ENCODE measurements at places on chromosomes 12 and 14.

DNA sequence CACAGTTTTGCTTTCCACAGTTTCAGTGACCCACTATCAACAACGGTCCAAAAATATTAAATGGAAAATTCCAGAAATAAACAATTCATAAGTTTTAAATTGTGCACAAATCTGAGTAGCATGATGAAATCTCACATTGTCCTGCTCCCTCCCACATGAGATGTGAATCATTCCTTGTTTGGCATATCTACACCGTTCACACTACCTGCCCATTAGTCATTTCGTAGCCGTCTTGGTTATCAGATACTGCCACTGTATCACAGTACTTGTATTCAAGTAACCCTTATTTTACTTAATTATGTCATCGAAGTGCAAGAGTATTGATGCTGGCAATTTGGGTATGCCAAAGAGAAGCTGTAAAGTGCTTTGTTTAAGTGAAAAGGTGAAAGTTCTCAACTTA, 145.3 kb downstream of the SLC5A8 start:
- DNase-seq: no peak

DNA sequence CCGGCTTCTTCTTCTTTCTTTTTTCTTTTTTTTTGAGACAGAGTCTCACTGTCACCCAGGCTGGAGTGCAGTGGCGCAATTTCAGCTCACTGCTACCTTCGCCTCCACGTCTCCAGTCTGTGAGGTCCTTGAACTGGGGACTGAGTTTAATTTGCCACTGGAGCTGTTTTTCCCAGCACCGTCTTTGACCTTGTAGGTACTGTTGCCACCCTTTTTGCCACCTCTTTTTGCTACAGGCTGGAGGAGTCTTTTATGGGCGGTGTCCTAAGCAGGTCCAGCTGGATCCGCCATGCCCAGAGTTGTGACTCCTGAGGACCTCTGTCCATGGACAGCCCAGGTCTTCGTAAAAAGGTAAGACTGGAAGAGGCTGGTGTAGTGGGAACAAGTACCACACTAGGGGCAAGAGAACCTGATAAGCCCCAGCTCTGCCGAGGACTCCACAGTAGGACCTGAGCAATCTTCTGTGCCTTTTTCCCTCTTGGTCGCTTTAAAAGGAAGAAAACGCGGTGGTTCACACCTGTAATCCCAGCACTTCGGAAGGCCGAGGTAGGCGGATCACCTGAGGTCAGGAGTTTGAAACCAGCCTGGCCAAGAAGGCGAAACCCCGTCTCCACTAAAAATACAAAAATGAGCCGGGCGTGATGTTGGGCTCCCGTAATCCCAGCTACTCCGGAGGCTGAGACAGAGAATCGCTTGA, 946 bp downstream of the RNU4-2 start:
- no peak for DNase-seq

GRCh38 chr12:77133566-77133965, 68.2 kb upstream of the E2F7 start:
- peak; percentile 41 for DNase-seq

DNA sequence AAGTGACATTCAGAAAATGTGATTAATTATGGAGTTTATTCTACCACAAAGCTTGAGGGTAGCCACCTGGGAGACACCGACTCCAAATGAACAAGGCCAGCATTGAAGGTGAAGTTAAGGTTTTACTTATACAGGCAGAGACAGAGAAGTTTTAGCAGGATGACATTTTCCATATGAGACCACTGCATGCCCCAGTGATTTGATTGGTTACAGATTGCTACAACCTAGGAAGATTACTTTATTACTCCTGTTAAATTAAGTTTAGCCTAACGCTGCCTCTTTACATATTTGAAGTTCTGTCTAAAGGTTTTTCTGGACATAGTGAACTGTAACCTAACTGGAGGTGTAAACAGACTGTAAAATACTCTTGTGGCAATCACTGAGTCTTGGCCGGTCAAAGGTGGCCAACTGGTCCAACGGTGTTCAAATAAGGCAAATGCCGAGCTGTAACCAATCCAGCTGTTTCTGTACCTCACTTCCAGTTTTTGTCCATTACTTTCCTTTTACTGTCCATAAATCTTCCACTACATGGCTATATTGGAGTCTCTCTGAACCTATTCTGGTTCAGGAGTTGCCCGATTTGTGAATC, 57.2 kb downstream of the RIN3 start:
- DNase-seq: no peak

- DNase-seq: no peak
These were observed 21.7 kb downstream of the SNRNP35 start for GRCh38 chr12:123479442-123480180.

GRCh38 chr12:22037947-22038346, 8.1 kb upstream of the CMAS start:
- no peak for DNase-seq

- DNase-seq: peak; percentile 55
These were observed 116.5 kb downstream of the GPHN start for GRCh38 chr14:66624336-66624937.

- DNase-seq: peak; percentile 60
These were observed 9.4 kb upstream of the GPR68 start for GRCh38 chr14:91253795-91254323.

- peak; percentile 87 for DNase-seq
These were observed 30.2 kb upstream of the CIPC start for GRCh38 chr14:77067632-77068516.

DNA sequence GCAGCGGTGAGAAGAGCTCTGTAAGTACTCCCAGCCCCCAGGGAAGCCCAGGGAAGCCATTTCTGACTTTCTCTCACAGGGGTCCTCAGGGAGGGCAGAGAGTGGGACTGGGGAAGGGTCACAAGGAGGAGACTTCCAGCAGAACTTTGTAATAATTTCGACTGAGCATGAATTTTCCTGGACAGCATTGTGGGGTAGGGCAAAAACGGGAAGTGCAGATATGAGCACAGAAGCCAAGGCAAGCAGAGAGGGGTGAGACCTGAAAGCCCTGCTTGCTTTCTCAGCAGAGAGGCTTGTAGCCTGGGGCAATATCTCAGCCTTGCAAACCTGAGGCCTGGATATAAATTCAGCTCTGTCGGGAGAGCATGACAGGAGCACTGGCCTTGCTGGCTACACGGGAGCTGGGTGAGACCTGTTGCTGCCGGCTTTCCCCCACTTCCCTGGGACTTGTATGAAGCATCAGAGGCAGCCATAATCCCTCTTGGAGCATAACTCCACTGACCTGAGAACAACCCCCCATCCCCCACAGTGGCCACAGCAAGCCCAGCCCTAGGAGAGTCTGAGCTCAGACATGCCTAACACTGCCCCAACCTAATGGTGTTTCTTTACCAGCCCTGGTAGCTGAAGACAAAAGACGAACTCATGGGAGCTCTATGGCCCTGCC, 9.8 kb upstream of the IQSEC3 start:
- no peak for DNase-seq

DNA sequence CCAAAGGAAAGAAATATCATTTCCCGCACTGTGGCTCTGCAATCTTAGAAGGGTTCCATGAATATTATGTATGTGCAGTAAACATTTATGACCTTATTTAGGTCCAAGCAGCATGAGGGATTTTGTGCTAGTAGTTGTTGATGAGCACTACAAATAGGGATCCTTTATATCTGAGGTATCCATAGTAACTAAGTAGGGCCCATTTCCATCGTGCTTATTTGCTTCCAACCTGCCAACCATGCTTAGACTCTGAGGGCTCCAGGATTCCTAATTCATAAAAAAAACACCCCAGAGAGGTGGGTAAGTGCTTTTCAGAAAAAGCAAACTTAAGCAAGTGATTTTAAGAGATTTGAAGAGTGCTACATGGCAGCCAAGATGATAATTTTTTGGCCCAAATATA, 39.7 kb downstream of the HMGA2 start:
- no peak for DNase-seq

DNA sequence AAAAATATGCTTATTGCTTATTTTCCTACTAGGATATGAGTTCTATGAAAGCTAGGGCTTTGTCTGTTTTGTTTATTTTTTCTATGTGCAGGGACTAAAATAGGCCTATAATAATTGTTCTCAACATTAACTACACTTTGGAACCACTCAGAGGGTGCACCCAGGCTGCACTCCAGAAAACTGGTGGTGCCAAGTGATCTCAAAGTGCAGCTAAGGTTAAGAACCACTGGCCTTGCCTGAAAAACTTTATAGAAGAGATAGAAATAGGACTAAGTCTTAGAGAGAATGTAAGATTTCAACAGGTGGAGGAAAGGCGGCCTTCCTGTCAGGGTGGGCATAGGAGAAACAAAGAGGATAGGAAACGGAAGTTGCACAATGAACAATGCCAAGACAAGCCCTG, 37.7 kb upstream of the NR1H4 start:
- no peak for DNase-seq

DNA sequence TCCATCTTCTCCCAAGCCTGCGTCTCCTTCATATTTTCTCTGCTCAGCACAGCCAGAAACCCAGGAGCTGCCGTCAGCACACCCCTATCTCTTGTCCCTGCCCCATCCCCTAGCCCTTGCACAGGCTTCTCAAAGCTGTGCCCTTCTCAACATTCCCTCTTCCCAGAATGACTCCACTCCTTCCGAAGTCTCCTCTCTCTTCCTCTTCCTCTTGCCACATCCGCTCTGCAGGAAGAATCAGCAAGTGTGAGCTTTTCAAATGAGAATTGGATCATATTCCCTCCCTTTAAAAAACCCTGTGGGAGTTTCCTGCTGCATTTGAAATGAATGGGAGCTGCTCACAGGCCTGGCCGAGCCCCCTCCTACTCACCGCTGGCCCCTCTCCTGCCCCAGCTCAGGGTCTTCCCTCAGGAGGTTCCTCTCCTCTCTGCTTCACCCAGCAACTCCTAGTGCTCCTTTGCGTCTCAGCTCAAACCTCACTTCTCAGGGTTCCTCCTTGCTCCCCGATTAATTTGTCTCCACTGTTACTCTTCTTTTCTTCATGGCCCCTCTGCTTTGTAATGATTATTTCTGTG, 528.5 kb upstream of the CCDC196 start:
- no peak for DNase-seq

DNA sequence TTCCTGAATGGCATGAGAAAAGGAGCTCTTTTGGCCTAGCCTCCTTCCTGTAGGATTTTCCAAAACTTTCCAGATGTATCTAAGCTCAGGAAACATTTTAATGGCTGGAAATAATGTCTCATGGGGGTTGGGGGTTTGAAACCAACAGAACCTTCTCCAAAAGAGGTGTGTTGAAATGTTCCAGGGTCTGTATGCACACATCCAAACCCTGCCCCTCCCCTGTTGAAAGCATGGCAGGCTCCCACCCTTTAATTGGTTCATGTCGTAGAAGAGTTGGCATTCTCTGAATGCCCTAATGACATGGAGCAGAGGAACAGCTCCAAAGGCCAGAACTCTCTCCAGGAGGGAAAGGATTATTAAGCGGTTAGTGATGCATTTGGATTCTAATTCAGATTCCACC, 353.2 kb downstream of the ZFP36L1 start:
- no peak for DNase-seq

DNA sequence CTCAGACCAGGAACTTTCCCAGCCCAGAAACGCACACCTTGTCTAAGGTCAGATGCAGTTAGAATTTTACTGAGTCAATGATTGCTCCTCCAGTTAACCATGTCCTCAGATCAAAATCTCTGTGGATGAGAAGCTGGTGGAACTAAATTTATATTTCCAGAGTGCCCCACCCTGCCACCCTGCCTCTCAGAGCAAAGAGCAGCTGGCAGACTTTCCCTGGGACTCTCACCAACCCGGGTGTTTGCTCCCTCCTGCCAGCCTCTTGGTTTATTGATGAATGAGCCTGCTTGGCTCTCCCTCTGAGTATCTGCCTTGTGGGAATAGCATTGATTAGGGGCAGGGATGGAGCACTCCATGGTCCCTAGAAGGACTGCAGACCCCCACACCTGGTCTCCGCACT, 5.9 kb upstream of the KRT1 start:
- DNase-seq: no peak

DNA sequence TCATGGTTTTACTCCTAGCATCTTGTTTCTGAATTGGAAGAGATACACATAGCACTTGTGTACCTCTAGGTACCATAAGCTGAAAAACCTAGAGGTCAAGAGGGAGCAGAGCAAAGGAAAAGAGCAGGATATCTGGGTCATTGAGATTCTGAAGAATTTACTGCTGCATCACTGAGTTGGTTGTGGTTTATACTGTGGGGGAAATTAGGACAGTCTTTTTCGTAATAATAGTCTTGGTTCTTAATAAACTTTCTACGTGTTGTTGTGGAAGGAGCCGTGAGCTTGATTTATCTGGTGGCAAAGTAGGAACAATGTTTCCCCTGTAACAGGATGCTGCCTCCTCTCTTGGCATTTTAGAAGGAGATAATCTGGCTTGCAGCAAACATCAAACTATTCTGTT, 80.2 kb downstream of the SLC4A8 start:
- no peak for DNase-seq

GRCh38 chr14:92534932-92535643, 21.5 kb downstream of the RIN3 start:
- no peak for DNase-seq

- peak; percentile 75 for DNase-seq
These were observed 94.9 kb downstream of the NAV3 start for GRCh38 chr12:77925536-77926108.

DNA sequence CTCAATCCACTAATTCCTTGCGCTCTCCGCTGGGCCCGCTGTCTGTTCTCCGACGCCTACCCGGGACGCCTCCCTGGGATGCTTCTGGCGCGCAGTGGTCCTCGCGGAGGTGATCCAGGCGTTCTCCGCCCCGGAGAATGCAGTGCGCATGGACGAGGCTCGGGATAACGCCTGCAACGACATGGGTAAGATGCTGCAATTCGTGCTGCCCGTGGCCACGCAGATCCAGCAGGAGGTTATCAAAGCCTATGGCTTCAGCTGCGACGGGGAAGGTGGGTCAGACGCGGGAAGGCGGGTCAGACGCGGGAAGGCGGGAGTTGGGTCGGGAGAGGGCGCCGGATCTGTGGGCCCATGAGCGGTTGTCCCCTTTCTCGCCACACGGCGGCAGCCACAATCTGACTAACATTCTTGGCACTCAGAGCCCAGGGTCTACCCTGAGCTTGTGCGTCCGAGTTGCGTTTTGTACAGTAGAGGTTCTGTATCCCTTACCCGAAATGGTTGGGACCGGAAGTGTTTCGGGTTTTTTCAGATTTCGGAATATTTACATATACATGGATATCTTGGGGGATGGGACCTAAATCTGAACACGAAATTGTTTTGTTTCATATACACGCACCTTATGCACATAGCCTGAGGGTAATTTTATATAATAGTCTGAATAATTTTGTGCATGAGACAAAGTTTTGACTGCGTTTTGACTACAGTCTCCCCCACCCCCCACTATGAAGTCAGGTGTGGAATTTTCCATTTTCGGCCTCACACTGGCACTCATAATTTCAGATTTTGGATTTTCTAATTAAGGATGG, 762 bp downstream of the C12orf57 start:
- peak; percentile 97 for DNase-seq

DNA sequence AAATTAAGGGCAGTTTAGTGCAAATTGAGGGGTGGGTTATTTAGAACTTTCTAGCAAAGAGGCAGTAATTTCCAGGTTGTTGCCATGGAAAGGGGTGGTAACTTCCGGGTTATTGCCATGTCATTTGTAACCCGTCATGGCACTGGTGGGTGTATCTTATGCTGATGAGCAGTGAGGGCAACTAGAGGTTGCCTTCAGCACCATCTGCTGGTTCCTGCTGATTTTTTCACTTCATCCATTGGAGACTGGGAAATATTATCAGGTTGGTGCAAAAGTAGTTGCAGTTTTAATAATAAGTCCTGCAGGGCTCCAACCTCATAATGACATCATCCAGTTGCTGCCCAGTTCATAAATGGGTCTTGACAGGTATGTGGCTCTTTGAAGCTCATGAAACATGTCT, 24.4 kb upstream of the SERPINA4 start:
- no peak for DNase-seq

- DNase-seq: no peak
These were observed 92.6 kb upstream of the HIF1A start for GRCh38 chr14:61602733-61603077.

GRCh38 chr12:47360771-47361388, 281.1 kb upstream of the AMIGO2 start:
- no peak for DNase-seq

Measured in right cardiac atrium (tissue), 5 donors.